ENCODE measurements at places on chromosomes 7 and 10.
A peak's percentile ranks its signal among the peaks of the same experiment; 100 is the strongest.

- peak; percentile 93 for DNase-seq
Measured at GRCh38 chr10:125000366-125001312, 58.7 kb downstream of the ZRANB1 start.

GRCh38 chr7:82669141-82669540 is 225.6 kb upstream of the CACNA2D1 start:
- DNase-seq, result no peak

GRCh38 chr7:133365917-133366316 is 113.0 kb downstream of the EXOC4 start:
- no peak for DNase-seq

- no peak for DNase-seq
Measured at GRCh38 chr7:106756884-106757283, 95.9 kb upstream of the CCDC71L start.

DNA sequence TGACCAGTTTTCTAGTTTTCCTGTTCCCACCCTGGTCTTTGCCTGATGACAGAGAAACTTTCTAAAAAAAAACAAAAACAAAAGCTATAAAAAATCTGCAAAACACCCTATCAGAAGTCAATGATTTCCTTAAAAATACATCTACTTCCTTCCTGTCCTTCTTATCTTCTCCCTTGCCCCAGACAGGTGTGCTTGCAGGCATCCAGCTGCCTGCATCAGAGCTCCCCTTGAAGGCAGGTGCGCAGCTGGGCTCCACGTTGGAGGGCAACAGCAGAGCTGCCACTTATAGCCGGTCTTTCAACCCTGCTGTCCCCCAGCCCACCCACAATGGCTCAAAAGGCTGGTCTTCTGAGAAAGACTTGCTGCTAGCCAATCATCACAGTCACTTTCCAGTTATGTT is 29.8 kb downstream of the UBE2D4 start:
- no peak for DNase-seq

DNA sequence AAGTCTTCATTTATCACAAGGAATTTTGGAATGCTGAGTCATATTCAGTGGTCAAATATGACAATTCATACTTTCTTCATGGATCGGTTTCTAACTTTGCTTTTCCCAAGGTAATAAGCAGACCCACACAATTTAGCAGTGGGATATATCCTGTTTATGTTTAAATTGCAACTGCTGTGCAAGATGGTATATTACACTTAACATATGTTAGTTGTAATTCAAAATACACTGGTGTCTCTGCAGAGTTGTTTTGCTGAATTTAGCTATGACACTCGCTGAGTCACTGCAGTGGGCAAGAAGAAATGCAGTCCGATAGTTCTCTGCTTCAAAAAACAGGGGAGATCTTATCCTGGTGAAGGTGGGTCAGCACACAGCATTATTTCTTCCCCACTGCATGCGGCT is 194.8 kb upstream of the PTN start:
- no peak for DNase-seq

GRCh38 chr10:24882047-24882698 is 70.2 kb downstream of the PRTFDC1 start:
- peak; percentile 34 for DNase-seq

DNA sequence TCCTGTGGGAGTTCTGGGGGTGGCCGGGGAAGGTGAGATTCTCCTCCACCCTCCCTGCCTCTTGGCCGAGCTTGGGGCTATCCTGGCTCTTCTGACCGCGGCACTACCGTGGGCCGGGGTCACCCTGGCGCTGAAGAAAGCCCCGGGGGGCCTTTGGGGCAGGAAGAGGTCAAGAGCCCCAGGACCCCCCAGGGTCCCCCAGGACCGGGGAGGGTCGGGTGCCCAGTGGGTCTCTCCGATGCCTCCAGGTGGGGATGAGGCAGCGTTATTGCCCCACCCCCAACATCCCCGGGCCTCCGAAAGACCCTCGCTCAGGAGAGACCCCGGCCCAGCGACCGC is 439 bp upstream of the KNDC1 start:
- DNase-seq, result no peak

DNA sequence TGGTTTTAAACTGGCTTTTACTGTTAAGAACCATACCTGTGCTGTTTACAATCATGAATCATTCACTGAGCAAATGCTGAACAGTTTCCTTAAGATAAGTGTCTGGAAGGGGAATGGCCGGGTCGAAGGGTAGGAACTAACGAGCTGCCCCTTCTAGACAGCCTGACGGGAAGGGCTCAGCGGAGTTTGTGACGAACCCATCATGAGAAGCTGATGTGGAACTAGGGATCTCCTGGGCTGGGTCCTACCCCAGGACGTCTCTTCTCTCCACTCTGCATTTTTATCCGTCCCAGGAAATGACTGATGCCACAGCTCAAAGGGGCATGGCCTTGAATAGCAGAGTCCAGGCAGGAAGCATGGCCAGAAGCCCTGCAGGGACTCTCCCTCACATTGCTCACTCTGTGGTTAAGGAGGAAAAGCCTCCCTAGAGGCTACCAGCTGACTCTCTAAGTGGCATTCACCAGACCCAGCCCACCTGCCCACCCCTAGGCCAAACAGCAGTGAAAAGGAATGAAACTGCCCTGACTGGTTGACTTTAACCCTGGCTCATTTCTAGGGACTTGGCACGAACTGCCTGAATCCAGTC is 112.0 kb downstream of the PFKFB3 start:
- DNase-seq, result no peak

- no peak for DNase-seq
Measured at GRCh38 chr7:142152076-142152475, 40.6 kb downstream of the MGAM2 start.

GRCh38 chr10:63504145-63504881 is 16.9 kb upstream of the REEP3 start:
- DNase-seq, result no peak

GRCh38 chr10:12710594-12711349 is 290.7 kb downstream of the CCDC3 start:
- peak; percentile 93 for DNase-seq

DNA sequence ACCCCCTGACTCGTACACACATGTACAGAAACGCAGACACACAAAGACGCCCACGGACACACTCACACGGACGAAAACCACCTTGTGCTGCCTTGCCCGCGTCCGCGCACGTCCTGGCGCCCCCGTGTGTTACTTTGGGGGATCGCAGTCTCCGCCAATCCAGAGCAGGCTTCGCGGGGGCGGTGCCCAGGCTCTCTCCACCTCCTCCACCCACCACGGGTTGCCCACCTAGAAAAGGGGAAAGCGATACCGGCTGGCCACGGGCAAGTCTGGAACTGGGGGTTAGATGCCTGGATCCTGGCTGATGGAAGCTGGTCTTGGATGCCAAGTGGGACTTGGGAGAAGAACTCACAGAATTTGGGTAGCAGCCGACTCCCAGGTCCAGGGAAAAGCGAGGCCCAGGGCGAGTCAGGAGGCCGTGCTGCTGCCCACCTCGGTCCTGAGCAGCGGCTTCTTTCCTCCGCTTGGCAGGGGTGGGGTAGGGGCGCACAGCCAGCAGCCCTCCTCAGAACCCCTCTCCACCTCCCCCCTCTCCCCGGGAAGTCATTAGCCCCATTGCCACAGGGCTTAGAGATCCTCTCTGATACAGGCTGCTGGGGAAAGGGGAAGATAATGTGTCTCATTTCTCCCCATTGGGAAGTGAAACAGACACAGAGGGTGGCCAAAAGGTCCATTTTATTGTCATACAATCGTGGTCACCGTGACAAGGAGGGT is 4.6 kb upstream of the VGF start:
- DNase-seq, result peak; percentile 72

DNA sequence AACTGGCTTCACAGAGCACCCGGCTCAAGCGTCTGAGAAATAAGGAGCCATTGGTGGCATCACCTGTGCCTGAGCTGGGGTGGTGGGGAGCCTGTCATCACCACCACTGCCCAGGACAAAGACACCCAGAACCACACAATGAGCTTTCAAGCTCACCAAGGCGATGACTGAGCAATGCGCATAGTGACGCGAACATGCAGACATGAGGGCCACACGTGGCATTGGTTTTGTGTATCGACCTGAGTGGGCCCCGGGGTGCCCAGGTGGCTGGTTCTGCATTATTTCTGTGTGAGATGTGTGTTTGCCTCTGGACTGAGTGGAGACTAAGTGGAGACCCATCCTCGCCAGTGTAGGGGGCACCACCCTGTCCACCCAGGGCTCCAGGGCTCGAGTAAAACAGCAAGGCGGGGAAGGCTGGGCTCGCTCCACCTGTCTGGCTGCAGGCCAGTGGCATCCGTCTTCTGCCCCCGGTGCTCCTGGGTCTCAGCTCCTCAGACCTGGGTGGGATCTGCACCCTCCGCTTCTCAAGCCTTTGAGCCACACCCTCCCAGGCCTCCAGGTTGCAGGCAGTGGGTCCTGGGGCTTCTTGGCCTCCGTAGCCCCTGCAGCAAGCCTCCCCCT is 92.6 kb downstream of the DIP2C start:
- DNase-seq, result no peak

DNA sequence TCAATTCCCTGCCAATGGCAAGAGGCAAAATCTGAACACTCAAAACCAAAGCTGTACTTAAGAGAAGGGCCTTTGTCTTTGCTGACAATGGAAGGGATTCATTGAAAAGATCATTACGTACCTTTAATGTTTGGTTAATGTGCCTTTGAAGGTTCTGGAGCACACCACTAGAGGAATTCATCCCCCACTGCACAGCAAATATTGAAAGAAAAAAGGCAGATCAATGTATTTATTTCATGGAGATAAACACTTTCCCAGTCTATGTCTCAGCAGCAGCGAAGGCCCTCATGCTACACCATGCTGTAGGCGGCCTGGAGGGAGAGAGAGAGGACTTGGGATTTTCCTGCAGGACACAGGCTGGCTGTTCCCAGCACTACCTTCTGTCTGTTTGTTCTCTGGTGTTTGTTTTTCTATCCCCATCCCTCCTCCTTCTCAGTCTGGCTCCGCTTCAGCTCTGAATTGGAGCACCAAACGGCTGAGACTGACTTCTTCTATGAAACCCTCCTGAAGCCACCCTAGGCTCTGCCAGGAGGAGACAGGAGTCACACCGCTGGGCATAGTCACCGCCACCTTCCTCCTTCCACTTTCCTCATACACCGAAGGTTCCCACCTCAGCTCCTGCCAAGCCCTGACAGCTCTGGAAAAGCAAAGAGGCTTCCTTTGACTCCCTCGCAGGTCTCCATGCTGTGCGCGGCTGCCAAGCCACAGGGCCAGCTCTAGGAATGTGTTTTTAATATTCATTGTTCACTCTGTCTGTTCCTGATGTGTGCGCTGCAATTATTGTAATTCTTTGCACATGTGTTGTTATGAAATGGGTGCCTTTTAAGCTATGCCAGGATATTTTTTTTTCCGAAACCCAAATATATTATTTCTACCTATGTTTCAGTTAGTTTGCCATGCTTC is 301.5 kb downstream of the FZD1 start:
- peak; percentile 51 for DNase-seq

- no peak for DNase-seq
Measured at GRCh38 chr7:114073701-114074100, 154.9 kb upstream of the PPP1R3A start.

GRCh38 chr10:3955493-3955892 is 170.5 kb upstream of the KLF6 start:
- no peak for DNase-seq

DNA sequence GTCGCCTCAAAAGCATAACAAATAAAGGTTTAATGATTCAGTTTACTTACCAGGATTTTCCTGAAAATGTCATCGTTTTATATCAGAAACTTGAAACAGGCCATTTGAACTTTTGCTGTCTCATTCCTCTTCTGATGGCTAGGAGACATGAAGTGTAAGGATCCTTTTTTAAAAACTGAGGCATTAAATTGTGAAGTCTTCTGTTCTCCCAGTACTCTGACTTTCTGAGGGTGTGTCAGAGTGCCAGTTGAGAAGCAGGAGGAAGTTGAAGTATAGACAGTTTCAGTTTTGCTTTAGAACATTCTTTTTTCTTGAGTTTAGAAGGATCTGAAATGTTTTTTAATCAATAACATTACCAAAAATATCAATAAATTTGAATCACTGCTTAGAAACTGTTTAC is at the start of gene SAMD9L:
Gene SAMD9L, minus strand, starts transcription at position 242 of the 400 bp plus-strand sequence. CDS start 12,414 bp downstream, outside the sequence.
- no peak for DNase-seq

DNA sequence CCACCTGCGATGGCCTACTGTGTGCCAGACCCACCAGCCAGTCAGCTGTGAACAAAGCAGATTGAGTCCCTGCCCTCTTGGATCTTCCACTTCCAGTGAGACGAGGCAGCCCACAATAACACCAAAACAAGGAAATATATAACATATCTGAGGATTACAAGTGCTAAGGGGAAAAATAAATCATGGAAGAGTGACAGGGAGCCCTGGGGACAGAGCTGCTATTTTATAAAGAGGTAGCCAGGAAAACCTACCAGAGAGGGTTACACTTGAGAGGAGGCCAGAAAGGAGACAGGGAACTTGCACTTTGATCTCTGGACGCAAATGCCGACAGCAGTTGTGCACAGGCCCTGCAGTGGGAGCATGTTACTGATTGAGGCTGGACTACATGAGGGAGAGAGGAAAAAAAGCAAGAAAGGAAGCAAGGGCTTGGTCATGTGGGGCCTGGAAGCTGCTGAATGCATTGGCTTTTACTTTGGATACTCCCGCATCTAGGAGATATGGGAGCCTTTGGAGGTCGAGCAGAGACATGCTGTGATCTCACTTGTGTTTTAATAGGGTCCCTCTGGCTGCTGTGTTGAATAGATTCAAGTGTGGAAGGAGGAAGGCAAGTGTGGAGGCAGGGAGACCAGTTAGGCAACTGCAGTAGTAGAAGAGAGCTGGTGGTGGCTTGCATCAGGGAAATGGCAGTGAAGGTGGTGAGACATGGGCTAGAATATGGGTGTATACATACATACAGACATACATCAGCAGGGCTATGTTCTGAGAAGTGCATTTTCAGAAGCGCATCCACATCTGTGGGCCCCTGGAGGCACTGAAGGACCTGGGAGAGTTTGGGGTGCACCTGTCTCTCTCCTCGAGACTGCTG is 26.2 kb downstream of the MINDY4 start:
- no peak for DNase-seq

- DNase-seq, result no peak
Measured at GRCh38 chr7:89232-90019, 102.9 kb upstream of the FAM20C start.

DNA sequence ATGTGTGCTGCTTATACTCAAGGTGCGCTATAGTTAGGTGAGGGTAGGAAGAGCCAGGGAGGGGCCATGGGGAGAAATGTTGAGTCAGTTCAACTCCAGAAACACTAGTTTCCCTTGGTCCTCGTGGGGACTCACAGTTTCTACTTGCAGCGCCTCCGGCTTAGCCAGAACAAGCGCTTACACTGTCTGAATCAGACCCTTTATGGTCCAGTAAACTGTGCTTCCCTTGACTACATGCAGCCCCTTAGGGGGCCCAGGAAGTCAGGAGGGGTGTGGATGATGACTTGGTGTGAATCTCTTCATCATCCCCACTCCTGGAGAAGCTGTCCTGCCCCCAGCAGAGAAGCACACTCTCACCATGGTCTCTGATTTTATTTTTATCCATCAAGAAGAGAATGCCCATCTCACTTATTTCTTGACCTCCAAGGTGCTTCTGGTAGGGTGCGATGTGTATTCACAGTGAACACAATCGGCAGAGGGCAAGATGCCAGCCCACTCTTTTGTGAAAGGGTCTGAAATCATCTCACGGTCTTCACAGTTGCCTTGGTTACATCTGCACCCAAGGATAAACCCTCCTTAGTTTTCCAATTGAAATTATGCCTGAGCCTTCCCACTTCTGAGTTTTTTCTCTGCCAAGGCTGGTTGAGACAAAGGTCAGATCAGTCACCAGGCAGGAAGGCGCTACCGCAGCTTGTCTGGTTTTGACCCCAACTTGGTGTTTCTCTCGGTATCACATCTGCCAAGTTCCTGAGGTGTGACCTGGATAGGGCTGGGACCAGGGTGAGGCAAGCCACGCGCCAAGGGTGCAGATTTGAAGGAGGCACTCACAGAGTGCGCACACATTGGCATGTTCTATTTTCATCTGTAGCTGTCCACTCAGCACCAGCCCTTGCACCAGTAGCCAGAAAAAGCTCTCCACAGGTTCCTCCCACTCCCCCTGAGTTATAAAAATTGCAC is 62.7 kb upstream of the LRRC4 start:
- DNase-seq, result peak; percentile 60

GRCh38 chr7:108030516-108030915 is 27.6 kb upstream of the LAMB1 start:
- no peak for DNase-seq
